Foreskin keratinocyte (primary cell): ENCODE measurements at places on chromosomes 5 and 9.
A peak's percentile ranks its signal among the peaks of the same experiment; 100 is the strongest.

DNA sequence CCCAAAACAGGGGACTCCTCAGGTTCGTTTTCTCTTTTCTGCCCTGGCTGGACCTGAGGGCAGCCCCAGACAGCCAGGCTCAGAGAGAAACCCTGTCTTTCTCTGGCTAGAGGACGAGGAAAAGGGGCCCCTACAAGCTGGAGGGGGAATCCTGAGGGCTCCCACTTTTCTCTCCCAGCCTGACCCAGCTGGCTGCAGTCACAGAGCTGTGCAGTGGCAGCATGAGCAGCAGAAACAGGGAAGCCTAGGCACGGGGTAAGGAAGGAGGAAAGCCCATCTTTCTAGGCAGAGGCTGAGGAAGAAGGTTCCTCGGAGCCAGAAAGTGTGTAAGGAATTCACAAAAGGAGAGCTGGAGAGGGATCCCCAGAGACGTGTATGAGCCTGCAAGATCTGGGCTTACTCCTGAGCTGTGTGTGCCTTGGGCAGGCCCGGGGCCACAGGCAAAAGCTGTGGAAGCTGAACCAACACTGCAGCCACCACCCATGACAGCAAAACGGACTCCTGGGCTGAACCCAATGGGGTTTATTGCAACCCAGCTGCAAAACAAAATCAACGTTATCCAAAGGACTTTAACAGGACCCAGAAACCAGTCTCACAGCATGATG, 16.2 kb downstream of the CAMSAP1 start:
- DNase-seq = no peak

- DNase-seq = no peak
These were observed 374.4 kb downstream of the ENC1 start for GRCh38 chr5:74266132-74266531.

GRCh38 chr5:111685969-111686368, 71.0 kb downstream of the NREP start:
- DNase-seq = no peak

DNA sequence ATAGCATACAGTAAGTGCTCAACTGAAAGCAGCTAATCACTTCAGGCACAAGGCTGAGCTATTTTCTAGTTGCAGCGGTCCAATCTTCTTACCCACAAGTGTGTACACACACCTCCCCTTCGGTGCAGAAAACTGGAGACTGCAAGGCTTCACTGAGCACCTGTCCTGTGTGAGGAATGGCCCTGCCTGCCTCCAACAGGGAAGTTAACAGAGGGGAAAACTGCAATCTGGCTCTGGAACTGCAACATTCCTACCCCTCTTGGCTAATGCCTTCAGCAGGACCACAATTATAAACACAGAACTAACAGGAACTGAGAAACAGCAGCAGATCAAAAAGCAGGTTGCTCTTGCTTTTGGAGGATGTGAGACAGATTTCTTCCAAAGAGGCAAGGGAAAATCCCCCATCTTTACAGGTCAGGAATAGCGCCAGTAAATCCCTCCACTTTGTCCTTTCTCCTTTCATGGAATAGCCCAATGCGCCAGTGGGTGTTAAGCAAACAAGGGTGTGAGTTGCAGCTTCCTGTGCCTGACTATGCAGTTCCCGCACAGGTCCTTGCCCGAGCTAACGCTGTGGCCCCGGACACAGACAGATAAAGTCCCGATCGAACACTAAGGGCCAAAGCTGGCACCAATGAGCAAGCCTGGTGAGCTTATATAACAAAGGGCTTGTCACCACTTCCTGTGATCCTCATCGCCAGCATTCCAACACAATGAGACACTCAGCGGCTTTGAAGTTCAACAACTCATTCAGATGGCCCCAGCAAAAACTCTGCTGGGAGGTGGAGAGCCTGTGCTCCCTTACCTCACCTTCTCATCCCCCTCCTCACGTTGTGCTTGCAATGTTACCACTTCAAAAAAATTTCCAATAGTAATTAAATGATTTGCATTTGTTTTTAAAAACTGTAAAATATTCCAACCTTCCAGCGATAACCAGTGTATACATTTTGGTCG, 21.5 kb downstream of the SHB start:
- peak; percentile 74 for DNase-seq

- DNase-seq = no peak
These were observed 624 bp downstream of the FBXW11 start for GRCh38 chr5:172005708-172006320.

DNA sequence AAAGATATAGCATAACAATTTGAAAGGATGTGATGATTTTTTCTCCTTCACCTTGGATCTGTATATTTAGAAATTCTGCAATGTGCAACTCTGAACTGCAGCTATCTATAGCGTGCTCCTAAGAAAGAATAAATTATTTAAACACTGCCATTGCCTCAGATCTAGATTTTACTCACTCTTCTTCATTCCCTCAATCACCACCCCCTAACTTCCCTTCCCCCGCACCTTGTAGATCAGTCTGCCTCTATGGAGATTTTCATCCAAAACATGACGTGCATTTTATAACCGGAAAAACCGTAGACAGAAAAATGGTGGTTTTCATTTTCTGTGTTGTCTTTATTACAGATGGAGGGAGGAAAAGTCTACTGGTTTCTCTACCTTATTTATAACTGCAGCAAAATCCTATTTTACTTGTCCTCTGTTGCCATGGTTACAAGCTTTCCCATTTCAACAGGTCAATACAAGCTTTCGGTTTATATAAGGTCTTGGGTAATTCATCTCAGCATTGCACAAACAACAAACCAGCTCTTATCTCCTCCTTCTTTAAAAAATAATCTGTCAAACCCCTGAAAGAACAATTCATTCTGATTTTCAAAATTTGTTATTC, 480.0 kb downstream of the TAF11L14 start:
- DNase-seq = peak; percentile 45

- DNase-seq = no peak
These were observed 59.2 kb downstream of the IPPK start for GRCh38 chr9:92610470-92611420.

DNA sequence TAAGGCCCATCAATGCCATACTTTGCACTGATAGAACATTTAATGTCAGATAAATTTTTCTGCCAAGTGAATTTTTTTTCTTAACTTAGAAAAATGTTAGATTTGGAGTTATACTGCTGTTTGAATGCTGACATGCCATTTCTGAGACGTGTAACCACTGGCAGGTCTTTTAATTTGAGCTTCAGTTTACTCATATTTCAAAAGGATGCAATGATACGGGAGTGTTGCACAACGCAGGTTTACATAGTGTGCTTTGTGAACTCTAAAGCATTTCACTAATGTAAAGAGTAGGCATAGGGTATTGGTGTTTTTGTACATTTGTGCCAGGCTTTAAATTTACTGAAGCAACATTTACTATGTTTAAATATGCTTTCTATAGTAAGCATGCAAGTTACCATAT, 4.2 kb downstream of the ZBTB43 start:
- DNase-seq = no peak

- DNase-seq = no peak
These were observed 336.9 kb upstream of the DMAC1 start for GRCh38 chr9:8136477-8136876.

DNA sequence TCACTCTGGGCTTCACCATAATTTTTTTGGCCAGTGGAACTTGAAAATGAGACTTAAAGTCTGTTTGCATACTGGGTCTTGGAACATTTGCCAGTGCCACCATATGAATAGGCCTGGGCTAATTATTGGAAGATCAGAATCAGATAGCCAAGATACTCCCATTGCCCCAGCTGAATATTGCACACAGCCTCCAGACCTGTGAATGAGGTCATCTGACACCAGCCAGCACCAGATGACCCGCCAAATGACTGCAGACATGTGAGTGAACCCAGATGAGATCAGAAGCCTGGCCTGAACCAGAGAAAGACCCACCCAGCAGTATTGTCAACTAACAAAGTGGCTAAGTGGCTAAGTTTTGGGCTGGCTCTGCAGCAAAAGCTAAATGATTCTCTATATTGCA, 220.5 kb upstream of the MPDZ start:
- no peak for DNase-seq

GRCh38 chr9:111449705-111450104, 34.5 kb downstream of the ECPAS start:
- no peak for DNase-seq

DNA sequence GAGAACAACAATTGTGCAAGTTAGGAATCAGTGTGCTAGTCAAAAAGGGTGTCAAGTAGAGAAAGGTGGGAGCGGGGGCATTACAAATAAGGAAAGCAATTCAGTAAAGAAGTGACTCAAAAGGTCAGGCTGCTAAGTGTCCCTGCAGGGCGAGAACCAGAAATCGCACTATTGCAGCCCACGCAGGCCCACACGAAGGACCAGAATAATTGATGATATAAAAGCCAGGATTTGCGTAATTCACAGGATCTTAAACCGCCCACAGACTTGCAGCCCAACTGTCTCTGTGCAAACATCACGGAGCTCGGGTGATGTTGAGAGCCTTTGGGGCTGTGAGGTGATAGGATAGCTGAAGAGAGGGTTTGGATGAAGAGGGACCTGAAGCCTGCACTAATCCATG, 349.0 kb downstream of the BRINP1 start:
- no peak for DNase-seq

- DNase-seq = no peak
These were observed 226.2 kb upstream of the SMC2 start for GRCh38 chr9:103867886-103868285.

GRCh38 chr5:58810086-58810485, 227.2 kb downstream of the RAB3C start:
- no peak for DNase-seq

GRCh38 chr5:107322936-107323335, 347.8 kb downstream of the EFNA5 start:
- DNase-seq = no peak

DNA sequence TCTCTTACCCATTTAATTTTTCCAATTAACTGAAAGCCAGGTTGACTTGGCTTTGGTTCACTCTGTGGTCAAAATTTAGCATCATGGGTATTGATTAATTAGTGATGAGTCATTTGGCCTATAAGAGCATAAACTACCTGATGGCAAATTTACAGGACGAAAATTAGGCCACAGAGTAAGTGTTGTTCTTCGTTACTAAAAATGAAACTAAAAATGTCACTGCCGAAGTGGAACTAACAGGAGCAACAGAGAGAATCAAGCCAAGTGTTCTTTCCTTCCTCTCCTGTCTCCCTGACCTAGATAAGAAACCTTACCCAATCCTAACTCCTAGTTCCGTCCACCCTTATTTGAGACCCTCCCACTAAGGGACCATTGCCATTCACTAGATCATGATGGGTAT, 176.9 kb downstream of the RAB3C start:
- DNase-seq = no peak

- no peak for DNase-seq
These were observed 134.6 kb upstream of the CPEB4 start for GRCh38 chr5:173753307-173754168.

GRCh38 chr9:82454509-82455190, 466.1 kb downstream of the SPATA31D1 start:
- DNase-seq = no peak

DNA sequence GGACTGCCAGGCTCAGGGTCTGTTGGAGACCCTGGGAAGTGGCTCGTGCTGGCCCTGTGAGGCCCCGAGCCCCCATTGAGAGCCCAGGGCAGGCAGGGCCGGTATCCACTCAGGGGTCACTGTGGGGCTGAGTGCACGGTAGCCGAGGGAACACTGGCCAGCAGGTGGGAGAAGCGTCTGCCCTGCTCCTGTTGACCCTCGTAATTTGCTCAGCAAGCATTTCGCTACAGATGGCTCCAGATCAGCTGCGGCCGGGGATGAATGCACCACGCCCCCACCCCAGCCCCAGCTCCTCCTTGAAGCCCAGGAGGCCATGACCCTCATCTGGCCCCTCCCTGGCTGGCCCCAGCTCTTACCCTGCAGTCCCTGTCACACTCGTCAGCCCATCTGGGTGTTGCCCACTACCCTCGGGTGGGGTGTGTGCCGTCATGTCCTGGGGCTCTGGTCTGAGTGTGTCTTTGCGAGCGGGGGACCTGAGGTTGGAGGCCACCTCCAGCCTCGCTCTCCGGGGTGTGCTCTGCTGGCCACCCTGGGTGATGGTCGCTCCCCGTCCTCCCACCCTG, 6.1 kb upstream of the NRARP start:
- DNase-seq = no peak

- DNase-seq = no peak
These were observed 20.8 kb upstream of the KIF2A start for GRCh38 chr5:62284946-62285891.

GRCh38 chr5:39405083-39405843, 19.5 kb downstream of the DAB2 start:
- no peak for DNase-seq

DNA sequence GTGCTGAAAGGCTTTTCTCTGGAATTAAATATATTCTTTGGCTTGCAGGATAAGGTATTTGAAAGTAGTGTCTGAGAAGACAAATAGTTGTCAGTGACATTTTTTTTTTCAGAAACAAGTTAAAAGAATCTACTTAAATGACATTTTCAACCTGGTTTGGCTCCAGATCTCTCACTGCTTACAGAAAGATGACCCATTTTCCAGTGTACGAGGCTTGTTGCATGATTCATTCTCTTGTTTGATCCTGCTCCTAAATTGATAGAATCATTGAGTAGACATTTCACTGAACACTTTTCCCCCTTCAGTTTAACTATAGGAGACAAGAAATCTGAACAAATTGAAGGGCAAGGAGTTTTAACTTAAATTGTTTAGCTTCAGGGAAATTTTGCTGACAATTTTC, 546.1 kb downstream of the ZNF608 start:
- DNase-seq = peak; percentile 30

DNA sequence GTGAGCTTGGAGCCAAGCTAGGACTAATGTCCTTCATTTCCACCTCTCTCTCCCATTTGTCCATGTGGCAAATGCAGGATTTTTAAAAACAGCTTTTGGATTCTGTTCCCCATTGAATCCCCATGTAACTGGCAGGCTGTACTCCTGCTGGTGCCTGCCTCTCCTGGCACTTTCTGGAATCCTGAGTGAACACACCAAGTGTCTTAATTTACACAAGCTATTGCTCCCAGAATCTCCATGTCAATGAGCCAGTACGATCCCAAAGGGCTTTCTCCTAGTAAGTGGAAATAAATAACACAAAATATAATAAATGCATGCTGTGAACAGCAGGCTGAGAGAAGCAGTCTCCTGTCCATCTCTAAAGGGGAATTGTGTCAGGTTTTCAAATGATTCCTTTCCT, 88.4 kb upstream of the WWC1 start:
- DNase-seq = no peak

DNA sequence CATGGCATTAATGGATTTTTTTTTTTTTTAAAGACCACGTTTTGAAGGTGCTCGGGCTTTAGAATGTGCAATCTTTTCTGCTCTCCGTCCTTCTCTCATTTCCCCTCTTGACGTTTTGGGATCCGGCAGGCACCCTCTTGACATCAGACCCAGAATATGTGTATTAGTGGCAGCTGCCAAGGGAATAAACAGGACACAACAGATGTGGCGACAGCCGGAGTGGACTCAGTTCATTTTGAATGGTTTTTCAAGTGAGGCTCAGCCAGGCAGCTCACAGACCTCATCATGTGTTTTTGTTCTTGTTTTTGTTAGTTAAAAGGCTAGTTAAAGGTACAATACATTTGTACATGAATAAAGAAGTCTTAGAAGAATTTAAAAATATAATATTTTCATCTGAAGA, 365.0 kb upstream of the SEMA6A start:
- DNase-seq = no peak

- no peak for DNase-seq
These were observed at the start of gene SEPTIN8 for GRCh38 chr5:132777209-132778069. TSS of gene SEPTIN8 (minus strand) at chr5:132777239. CDS start at chr5:132777137, 102 bp downstream.
